ENCODE measurements at places on chromosomes 2 and 18. TPM values are rescaled to one million over a fixed set of nuclear protein-coding genes. Genes with fewer than 3 reads are reported as not detected.

Gene CLEC4F
- total RNA-seq, result 0.09 TPM

Gene SS18
- total RNA-seq, result 41.6 TPM

Gene SEMA4C
- total RNA-seq, result 26.3 TPM

Gene CCDC93
- 21.4 TPM for total RNA-seq

Gene GKN2
- total RNA-seq, result not detected

Gene CASP10
- total RNA-seq, result 6.7 TPM

Gene ST6GAL2
- 4.4 TPM for total RNA-seq

Gene EEF1B2
- 980 TPM for total RNA-seq

Gene HOXD12
- total RNA-seq, result not detected

Gene TYMS
- 19.7 TPM for total RNA-seq

Gene SAG
- total RNA-seq, result 0.18 TPM

Gene C1GALT1C1L
- total RNA-seq, result 2.2 TPM
